ENCODE measurements at places on chromosomes 16 and 17.

GRCh38 chr17:9256751-9257629 lies 235.7 kb downstream of the NTN1 start:
- DNase-seq = no peak

DNA sequence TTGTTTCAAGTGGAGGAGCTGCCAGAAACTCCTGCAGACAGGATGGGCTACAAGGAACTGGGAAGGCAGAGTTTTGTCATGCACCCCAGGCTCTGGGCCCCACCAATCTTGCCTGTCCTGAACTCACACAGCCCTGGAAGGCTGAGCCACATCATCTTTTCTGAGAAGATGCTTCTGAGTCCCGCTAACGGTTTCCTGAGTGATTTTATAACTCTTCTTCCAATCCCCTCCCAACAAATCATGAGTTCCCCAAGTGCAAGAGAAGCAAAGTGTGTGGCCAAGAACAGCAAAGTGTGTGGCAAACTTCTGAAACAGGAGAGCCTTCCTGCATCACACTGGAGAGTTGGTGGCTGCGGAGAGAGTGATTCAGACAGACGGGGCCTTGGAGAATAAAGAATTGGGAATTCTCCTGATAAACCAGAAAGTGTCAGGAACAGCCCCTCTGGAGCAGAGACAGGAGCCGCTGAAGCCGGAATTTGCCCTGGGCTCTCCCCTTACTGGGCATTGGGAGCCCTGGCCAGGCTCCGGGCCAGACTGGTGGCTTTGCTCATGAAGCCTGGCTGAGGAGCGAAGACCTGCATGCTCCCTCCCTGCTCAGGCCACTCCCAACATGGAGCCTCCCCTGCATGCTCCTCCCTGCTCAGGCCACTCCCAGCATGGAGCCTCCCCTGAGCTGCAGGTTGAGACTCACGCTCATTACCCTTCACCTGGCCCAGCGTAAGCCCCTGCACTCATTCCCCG lies 47.2 kb downstream of the PITPNM3 start:
- DNase-seq = no peak

DNA sequence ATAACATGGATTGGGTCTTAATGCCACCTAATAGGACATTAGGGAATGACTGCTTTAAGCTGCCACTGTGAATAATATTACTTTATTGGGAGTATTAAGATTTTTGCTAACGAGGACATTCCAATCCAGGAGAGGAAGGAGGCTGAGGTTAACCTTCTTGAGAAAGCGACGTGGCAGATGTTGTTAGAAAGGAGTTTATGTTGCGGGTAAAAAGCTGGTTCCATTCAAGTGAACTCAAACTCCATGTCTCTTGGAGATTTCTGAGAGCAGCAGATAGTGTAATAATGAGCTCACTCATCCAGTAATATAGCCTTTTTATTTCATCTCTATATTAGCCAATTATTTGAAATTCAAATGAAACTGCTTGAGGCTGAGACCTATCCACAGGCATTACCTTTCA lies 75.5 kb downstream of the KNOP1 start:
- no peak for DNase-seq

DNA sequence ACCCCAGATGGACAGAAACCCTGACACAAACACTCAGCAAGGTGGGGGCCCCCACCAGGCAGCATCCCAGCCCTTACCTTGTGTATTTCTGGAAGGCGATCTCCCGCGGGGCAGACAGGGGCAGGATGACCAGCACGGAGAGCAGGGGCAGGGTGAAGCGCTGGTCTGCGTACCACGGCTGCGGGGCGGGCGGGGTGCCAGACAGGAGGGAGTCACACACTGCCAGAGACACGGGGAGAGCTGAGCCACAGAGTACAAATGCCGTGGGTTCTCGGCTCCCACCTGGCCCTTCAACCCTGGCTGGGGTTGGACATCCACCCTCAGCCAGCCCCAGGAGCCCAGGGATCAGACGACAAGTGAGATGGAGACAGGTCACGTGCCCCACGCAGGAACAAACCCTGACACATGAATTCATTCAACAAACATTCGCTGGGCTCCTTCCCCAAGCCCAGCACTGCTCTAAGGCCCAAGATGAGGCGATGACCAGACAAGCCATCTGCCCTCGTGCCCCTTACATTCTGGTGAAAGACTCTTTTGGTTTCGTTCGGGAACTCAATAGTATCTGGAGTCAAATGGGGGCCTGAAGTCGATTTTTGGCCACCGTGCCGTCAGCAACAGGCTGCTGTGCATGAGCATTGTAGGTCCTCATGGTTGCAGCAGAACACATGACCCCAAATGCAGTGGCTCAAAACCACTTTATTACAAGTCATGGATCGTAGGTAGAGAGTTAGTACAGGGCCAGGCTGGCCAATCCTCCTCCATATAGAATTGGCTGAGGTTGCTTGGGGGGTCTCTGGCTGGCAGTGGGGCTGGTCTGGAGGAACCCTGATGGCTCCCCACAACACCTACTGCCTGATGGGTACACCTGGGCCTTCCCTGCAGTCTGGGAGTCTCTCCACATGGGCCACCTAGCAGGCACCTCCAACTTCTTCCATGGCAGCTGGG lies 9.1 kb downstream of the SLC38A8 start:
- no peak for DNase-seq

GRCh38 chr16:88649924-88650748 lies 717 bp downstream of the CYBA start:
- peak; percentile 70 for DNase-seq

DNA sequence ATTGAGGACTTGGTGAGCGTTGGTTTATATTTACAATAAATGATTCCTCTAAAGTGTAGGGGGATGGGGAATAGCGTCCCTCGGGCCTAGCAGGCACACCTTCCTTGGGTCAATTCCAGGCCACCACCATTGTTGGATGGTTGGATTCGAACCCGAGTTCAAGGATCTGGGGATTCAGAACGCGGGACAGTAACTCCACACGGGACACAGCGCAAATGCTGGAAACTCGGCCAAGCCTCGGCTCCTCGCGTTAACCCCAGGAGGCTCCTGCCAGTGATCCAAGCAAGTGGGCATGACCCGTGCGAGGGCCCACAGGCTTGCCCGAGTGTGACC lies 613 bp downstream of the B9D1 start:
- DNase-seq = no peak

- no peak for DNase-seq
Measured at GRCh38 chr16:62872339-62872738, 836.1 kb upstream of the CDH8 start.

GRCh38 chr16:72219282-72219681 lies 47.3 kb upstream of the PMFBP1 start:
- DNase-seq = no peak

DNA sequence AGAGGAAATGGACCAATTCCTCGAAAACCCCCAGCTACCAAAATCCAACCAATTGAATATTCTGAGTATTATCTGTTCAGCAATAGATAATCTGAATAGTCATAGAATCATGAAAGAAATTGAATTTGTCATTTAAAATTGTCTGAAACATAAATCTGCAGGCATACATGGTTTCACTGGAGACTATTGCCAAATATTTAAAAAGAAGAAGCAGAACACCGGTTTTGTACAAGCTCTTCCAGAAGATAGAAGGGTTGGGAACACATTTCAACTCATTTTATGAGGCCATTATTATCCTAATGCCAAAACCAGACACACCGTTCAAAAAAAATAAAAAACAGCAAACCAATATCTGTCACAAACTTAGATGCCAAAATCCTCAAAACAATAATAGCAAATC lies 195.5 kb downstream of the RPTOR start:
- no peak for DNase-seq

DNA sequence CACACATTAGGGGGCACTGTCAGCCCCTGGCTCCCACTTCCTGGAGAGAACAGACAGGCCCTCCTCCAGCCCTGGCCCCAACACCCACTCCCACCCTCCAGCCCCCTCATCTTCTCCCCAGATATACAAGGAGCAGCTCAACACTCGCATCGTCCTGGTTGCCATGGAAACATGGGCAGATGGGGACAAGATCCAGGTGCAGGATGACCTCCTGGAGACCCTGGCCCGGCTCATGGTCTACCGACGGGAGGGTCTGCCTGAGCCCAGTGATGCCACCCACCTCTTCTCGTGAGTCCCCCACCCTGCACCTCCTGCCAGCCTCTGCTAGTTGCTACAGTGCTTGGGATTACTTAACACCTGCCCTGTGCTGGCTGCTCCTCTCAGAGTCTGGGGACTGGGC lies 14.4 kb downstream of the ADAM11 start:
- DNase-seq = no peak

- no peak for DNase-seq
Measured at GRCh38 chr17:46925185-46925868, 2.4 kb downstream of the GOSR2 start.

GRCh38 chr17:81976332-81977210 lies 858 bp upstream of the ASPSCR1 start:
- no peak for DNase-seq

- DNase-seq = no peak
Measured at GRCh38 chr16:27374221-27374803, 27.7 kb upstream of the IL21R start.
